CD4-positive, alpha-beta T cell treated with Interleukin-6 at 100 ng/mL for 8 hours (primary cell): ENCODE measurements at places on chromosomes 16 and 17.

DNA sequence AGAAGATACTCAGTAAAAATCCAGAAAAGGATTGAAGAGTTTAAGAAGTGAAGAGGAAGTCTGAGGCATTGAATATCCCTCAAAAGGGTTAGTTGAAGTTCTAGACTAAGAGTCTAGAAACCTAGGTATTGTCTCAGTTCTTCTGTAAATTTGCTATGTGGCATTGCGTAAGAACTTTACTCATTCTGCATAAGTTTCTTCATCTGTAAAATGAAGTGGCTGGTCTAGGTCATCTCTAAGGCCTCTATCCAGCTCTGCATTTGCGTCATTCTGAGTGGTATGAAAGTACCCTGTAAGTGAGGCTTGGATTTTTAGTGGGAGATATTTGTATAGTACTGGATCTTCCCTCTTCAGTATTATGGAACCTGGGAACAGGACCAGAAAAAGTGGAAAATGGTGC is 130.2 kb downstream of the MYO1D start:
- DNase-seq, result no peak

GRCh38 chr17:69117855-69118784 is 23.6 kb downstream of the ABCA6 start:
- no peak for DNase-seq

GRCh38 chr16:72124761-72125634 is 31.4 kb downstream of the DHX38 start:
- DNase-seq, result peak; percentile 45

DNA sequence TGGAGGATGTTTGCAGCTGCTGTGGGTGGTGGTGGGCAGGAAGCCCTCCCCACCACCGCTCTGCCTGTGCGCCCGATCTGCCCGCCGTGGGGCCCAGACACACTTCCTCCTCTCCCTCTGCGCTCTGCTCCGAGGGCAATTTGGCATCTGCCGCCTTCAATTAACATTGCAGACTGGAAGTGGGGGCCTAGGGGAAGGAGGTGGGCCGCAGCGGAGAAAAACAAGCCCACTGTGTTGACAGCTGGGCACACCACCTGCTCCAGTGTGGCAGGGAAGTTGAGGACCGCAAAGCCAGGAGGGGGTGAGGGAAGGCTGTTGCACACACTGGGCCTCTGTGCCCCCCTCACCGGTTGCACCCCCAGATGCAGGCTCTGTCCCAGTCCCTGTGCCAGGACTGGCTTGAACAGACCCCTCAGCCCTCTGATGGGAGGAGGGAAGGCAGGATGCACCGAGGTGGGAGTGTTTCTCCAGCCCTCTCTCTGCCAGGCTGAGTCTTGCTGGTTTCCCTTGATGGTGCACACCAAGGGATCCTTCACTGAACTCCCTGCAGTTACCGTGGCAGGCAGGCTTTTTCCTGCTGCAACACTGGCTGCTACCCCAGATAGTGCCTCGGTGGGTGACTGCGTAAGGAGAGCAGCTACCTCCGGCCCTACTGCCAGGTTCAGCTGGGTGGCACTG is 72.8 kb upstream of the MED9 start:
- DNase-seq, result peak; percentile 71

DNA sequence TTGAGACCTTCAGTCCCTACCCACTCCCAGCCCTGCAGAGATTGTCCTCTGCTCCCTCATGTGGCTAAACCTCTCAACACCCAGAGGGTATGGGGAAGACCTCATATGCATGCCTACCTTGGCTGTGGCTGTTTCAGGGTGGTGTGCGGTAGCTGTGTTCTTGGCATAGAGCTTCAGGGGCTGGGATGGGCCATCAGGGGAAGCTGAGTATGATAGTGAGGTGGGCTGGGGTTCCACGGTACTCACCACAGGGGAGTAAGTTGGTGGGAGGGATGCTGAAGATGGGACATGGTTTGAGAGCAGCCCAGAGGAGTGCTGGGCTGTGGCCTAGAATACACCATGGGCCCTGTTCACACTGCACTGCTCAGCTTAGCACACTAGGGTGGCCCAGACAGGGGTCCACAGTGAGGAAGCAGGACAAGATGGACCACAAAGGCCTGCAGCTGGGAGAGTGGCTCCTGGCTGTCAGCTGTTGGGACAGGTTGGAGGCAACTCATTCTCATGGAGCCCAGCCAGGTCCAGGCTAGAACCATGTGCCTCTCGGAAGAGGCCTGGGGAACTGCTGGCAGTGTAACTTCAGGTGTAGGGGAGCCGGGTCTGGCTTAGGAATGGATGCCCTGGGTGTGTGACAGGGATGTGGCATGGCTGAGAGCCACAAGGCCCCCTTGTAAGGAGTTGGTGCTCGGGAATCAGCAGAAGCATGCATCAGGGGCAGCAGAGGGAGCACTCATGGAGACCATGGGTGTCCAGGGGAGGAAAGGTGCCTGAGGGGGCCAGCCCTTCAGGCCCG is 3.1 kb downstream of the MFAP4 start:
- no peak for DNase-seq

DNA sequence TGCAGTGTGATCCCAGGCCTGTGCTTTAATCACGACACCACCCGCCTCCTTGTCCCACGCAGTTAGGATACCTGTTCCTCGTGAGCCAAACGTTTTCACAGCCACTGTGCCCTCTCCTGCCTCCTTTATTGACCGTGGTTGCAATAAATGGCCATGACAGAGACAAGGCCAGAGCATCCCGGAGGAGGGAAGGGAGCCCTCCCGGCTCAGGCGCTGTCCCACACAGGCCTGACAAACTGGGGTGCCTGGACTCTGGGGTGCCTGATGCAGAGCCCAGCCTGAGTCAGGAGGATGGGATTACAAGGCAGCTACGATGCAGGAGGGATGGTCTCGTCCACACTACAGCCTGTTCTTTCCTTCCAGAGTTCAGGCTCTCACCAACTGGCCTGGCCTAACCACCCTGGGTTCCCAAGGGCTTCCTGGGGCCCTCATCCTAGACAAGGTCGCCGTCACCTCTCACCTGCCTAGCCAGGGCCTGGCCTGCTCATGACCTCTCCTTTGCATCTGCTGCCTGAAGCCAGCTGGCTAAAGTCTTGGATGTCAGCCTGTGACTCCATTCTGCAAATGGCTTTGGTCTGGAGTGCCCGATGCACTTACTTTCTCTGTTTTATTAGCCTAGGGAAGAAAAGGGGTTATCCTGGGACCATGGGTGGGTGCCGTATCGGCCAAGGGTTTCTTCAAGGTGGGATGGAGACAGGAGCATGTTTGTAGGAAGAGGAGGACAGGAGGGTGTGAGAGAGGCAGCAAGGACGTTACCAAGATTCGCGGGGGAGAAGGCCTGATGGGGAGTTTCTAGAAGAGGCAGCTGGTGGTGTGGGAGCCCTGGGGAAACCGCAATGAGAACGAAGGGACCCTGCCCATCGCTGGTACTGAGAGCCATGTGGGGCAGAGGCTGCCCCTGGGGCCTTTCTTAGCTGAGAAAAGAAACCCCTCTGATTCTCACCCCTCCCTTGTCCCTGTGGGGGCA is 234.3 kb upstream of the TNRC6C start:
- no peak for DNase-seq

- DNase-seq, result no peak
Observed at GRCh38 chr17:13096291-13096690, 78.5 kb upstream of the ELAC2 start.

- no peak for DNase-seq
Observed at GRCh38 chr16:84299734-84300440, 5.2 kb downstream of the WFDC1 start.

GRCh38 chr17:76974721-76975120 is 106.5 kb downstream of the MGAT5B start:
- DNase-seq, result no peak

- DNase-seq, result no peak
Observed at GRCh38 chr16:23509782-23510163, 521 bp downstream of the GGA2 start.

DNA sequence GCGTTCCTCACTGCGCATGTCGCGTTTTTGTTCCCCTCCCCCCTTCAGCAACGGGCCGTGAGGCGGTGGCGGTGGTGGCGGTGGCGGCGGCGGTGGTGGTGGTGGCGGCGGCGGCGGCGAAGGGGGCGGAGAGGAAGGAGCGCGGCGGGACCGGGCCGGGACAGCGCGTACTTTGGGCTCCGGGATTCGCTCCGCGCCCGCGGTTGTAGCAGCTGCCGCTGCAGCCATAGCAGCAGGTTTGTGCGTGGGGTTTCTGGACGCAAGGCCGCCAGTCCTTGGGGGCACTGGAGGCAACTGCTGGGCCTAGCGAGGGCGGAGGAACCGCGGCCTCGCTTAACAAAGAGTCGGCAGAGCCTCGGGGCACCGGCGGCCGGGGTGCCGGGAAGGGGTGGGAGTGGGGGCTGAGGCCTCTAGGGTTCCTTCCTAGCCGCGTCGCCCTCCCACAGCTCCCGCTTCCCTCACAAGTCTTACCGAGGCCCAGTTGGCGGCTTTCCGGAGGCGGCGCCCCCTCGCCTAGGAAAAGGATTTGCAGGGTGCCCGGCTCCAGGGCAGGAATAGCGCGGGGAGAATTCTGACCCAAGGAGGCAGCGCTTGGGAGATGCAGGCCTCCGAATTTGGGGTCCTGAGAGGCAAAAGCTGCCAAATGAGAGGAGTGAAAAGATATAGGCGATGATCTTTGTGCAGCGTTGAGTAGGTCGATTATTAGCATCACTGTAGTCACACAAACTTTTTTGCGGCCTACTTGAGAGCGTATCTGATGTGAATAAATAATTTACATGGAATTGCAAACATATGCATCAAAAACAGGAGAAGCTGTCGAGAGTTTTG is at the start of gene DDX42:
Gene DDX42 (plus strand): TSS at position 30 of the 828 bp plus-strand sequence. CDS start 12,880 bp downstream, outside the sequence.
- no peak for DNase-seq

DNA sequence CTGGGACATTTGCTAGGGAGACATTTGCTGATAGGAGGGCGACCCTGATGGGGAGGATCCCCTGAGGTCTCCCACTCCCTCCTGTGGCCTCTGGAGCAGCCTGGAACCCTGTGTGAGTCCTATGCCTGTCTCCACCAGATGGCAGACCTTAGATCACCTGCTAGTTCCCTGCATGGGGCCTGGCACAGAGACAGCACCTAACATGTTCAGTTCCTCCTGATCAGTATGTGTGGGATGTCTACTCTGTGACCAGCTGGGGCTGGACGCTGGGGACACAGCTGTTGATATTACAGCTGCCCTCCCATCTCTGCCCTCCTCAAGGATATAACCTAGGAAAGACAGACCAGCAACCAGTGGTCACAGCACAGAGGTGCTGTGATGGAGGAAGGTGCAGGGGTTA is 1.1 kb upstream of the ADCY7 start:
- peak; percentile 67 for DNase-seq

- DNase-seq, result no peak
Observed at GRCh38 chr17:28240688-28241340, 78.2 kb upstream of the TMEM97 start.

- no peak for DNase-seq
Observed at GRCh38 chr17:31917065-31917529, 15.6 kb upstream of the UTP6 start.

- no peak for DNase-seq
Observed at GRCh38 chr16:10982465-10983150, 38.2 kb downstream of the CLEC16A start.

GRCh38 chr17:74584292-74585060 is 7.6 kb downstream of the CD300LD start:
- no peak for DNase-seq

DNA sequence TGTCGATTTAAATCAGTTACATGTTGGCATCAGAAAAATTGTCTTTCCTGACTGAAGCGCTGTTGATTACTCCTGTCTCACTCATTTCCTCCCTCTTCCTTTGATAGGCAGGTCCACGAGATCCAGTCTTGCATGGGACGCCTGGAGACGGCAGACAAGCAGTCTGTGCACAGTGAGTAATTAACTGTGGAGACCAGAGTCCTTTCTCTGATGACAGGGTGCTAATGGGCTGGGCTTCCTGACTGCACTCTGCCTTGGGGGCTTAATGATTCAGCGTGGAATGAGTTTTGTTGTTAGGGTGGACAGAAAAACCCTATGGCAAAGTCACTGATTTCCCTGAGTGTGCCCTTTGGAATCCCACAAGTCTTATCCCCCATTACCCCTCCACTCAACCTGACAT is 6.5 kb downstream of the GOSR2 start:
- no peak for DNase-seq

DNA sequence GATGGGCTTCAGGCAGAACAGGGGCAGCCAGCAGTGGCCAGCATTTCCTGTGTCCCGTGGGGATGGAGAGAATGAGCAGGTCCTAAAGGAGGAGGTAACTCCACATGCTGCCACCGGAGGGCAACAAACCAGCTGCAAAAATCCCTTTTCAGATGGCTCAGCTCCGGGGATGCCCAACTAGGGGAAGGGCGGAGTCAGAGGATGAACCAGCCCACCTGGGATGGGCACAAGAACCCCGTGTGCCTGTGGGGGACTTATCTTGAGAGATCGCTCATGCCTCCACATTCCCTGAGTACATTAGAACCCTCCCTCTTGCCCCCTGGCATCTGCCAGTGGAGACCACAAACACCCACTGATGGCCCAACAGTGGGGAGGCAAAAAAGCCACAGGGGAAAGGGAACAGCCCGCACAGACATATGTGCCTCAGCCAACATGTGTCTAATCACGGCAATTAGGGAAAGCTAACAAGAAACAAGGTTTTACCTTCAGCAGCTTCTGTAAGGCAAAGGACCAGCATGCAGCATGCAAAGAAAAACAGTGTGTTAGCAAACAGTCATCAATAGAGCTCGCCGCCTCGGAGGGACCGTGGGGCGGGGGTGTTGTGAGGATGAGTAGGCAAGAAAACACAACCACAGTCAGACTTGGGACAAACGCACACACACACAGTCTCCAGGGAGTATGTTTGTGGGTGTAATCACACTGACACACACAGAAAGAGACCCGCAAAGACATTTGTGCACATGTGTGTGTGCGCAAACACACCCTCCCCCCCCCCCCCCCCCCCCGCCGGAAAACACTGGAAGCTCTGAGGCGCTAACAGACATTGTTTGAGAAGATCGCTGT is 64.0 kb downstream of the MYO18A start:
- DNase-seq, result peak; percentile 21

- DNase-seq, result no peak
Observed at GRCh38 chr17:51124640-51125503, 4.2 kb upstream of the SPAG9 start.
